GM19239 (cell line): ENCODE measurements at places on chromosomes 1 and 21.

- DNase-seq: peak; percentile 17
Measured at GRCh38 chr1:84271441-84272151, 29.9 kb upstream of the SAMD13 start.

DNA sequence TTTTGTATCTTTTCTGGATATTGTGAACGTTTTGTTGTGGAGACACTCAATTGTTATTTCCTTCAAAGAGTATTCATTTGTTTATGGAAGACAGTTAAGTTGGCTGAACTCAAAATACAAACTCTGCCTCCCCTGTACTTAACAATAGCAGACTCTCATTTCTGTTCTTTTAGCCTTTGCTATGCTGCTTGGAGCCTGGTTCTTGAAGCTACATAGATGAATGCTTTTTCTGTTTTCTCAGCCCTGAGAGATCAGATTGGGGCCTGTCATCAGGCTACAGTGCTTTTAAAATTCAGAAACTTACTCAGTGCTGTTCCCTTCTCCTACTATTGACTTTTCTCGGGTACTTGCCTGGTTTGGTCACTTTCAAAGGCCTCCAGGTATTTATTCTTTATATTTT, 215.7 kb upstream of the LYPLAL1 start:
- no peak for DNase-seq

- no peak for DNase-seq
Measured at GRCh38 chr1:211842518-211842917, 12.0 kb upstream of the LPGAT1 start.

DNA sequence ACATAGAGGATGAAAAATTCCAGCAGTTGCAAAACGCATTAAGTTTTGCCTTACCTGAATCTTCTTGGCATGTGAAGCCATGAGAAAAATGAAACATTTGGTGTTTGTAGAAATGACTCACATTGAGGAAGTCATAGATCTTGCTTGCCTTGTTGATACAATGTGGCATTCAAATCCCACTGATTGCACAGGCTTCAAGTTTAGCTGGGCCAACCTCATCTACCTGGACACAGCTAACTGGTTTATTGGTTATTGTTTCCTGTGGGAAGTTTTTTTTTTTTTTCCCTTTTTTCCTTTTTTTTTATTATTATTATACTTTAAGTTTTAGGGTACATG, 168.9 kb upstream of the C21orf91 start:
- DNase-seq: no peak

DNA sequence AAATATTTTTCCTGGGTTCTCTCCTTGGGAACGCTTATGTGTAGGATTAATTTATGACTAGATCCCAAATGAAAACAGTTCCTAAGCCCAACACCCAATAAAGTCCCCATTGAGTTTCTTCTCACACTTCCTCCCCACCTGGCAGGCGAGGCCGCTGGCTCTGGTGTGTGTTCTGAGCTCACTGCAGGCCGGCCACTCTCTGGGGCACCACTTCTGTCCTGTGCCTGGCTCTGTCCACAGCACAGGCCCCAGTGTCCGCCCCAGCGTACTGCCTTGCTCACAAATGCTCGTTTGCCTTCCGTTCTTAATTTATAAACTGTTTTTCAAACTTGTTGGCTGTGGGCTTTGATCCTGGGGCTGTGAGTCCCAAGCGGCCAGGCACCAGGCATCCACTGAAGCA, 90.6 kb downstream of the TLR5 start:
- DNase-seq: no peak
